ENCODE measurements at places on chromosomes 4 and X.
A peak's percentile ranks its signal among the peaks of the same experiment; 100 is the strongest.

GRCh38 chr4:1085404-1085799 lies 28.0 kb downstream of the RNF212 start:
- no peak for DNase-seq

- no peak for DNase-seq
Measured at GRCh38 chr4:38242101-38242500, 281.9 kb downstream of the PTTG2 start.

- DNase-seq, result peak; percentile 39
Measured at GRCh38 chr4:158856852-158857251, 88.0 kb downstream of the FNIP2 start.

DNA sequence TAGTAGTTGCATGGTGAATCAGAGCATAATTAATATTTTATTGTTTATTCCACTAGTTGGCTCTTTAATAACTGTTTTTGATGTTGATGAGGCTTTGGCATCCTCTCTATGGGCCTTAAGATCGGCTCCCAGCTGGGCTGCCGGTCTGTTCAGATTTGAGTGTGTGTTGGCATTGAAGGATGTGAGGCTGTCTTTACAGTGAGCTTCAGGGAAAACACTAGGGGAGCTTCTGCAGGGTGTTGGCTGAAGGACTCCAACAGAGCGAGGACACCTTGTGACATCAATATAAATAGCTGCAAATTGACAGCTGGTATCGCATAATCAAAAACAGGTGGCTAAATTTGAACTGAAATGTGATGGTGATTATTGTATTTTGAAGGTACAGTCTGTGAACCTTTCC lies 322.0 kb downstream of the FSTL5 start:
- peak; percentile 90 for DNase-seq

DNA sequence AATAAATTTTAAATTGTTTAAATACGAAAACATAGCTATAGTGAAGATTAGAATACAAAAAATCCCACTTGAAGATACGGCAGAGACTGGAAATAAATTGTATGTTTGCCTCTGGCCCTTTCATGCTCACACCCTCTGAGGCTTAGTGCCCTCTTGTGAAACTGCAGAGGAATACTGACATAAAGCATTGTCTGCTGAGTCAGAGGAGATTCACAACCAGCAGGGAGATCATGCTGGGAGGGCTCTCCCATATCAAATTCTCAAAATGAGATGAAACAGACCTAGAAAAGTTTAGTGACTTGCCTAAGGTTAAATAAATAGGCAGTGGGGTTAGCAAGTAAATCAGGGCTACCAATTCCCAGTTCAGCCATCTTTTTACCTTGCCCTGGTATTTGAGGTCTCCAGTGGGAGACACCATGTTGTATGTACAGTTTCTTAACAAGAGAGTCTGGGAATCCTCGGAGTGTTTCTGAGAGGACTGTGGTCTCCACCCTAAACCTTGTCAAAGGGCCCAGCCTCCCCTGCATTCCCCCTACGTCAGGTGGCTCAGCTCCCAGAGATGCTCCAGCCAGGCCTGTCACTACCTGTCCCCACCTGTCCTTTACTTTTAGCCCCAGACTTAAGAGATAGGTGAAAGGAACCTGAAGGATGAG lies 581.4 kb upstream of the DIPK2B start:
- DNase-seq, result peak; percentile 76

GRCh38 chr4:128571747-128572146 lies 237.8 kb upstream of the JADE1 start:
- DNase-seq, result peak; percentile 2

GRCh38 chr4:115938764-115939443 lies 825.5 kb upstream of the NDST4 start:
- no peak for DNase-seq

GRCh38 chr4:39759569-39759968 lies 61.6 kb downstream of the UBE2K start:
- DNase-seq, result no peak

GRCh38 chr4:28232376-28232775 lies 1371.7 kb downstream of the STIM2 start:
- DNase-seq, result no peak

DNA sequence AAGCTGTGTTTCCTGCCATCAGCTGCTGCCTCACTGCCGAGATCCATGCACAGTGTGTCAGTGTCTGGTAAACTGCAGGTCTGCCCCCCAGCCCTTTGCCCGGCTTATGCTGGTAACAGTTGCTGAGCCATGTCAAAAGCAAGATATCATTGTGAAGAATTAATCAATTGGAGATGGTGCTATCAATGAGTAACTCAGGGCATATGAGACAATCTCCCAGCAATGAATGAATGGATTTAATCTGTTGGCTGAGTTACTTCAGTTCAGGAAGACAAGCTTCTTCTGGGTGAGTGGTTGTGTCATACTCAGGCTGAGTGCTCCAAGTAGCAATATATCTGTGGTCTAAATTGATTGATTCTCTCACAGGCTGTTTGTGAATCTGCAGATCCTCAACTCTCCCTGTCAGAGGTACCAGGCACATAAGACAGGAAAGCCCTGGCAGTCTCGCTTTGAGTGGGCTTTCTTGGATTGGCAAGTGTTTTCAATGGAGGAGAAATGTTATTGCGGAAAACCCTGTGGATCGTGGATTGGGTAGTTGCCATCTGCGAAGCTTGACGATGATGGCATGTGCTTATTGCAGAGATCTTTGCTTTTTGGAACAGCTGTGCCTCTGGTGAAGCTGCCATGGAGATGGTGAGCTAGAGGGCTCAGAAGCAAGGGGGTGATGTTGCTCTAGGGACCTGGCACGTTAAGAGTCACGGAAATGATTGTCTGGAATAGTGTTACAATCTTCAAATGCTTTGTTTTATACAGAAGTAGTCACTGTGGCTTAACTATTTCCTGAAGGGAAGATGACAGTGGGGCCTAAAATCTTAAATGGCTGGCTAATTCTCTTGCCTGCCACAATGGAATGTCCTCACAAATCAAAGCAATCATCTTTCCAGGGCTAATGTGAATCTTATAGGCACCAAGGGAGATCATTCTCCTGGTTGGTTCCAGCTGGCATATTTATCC lies 147.6 kb upstream of the TBC1D9 start:
- DNase-seq, result no peak

GRCh38 chr4:102824398-102824797 lies 3.0 kb downstream of the UBE2D3 start:
- peak; percentile 2 for DNase-seq

DNA sequence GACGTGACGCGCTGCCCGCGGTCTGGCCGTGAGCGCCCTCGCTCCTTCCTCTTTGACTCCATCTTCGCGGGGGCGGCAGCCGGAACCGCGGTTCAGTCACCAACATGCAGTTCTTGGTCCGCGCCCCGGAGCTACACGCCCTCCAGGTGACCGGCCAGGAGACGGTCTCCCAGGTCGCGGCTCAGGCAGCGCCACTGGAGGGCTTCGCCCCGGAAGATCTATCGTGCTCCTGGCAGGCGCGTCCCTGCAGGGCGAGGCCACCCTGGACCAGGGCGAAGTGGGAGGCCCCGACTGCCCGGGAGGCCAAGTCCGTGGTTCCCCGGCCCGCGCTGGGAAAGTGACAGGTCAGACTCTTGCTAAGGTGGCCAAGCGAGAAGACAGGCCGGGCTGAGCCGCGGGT lies 2.9 kb downstream of the TRIML2 start:
- DNase-seq, result no peak

- DNase-seq, result no peak
Measured at GRCh38 chr4:5970381-5971077, 47.7 kb downstream of the C4orf50 start.

DNA sequence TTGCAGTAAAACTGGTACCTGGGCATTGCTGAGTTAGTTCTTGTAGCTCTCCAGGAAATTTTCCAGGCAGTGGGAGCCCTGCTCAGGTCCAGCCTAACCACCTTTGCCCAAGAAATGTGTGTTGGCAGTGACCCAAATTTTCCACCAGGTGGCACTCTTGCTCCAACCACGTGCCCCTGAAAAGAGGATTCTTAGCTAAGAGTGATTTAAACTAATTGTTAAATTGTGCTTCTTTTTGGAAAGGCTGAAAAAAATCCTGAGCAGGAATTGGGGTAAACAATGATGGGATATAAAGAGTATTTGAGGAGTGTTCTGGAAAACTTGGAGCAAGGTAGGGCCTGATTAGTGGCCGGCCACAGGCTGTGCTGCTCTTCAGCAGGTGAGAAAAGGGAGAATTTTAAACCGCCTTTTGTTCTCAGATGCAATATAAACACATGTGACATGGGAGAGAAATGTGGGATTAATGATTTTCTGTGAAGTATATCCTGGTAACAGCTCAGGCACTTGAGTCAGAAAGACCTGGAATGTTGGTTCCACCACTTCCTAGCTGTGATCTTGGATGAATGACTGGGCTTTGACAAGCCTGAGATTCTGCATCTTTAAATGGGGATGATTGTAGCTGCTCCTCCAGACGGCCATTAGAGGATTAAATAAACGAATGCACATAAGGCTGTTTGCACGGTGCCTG lies 219.6 kb downstream of the PTTG2 start:
- DNase-seq, result peak; percentile 57

GRCh38 chr4:184292877-184293276 lies 75.2 kb upstream of the ENPP6 start:
- DNase-seq, result no peak

DNA sequence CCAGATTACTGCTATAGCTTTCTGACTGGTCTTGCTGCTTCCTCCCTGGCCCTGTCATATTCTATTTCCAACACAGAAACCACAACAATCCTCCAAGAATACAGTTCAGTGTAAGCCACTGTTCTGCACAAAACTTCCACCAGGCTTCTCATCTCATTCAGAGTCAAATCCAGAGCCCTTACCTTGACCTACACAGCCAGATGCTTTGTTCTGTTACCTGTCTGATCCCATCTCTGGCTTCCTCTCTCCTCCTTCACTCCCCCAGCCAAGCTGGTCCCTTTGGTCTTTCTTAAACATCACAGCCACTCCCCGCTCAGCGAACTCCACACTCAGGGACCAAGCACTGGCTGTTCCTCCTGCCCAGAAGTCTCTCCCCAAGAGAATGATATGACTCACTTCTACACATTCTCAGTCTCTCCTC lies 84.8 kb upstream of the BMP2K start:
- DNase-seq, result no peak

- peak; percentile 60 for DNase-seq
Measured at GRCh38 chrX:112852851-112853250, 12.2 kb upstream of the AMOT start.

DNA sequence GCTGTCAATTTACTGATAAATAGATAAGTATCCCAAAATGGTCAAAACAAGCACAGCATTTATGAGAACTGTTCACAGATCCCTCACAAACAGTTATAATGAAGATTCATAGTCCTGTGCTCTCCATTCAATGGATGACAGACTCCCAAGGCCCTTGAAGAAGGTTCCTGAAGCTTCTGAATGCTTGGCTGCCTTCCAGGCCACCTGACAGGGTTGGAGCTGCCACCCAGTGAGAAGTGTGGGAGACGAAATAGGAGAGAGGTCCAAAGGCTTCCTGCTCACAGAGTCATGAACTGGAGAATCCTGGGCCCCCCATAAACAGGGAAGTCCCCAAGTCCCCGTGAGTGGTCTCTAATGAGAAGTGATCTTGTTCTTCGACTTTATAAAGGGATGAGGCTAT lies 26.0 kb upstream of the ANXA3 start:
- peak; percentile 2 for DNase-seq

DNA sequence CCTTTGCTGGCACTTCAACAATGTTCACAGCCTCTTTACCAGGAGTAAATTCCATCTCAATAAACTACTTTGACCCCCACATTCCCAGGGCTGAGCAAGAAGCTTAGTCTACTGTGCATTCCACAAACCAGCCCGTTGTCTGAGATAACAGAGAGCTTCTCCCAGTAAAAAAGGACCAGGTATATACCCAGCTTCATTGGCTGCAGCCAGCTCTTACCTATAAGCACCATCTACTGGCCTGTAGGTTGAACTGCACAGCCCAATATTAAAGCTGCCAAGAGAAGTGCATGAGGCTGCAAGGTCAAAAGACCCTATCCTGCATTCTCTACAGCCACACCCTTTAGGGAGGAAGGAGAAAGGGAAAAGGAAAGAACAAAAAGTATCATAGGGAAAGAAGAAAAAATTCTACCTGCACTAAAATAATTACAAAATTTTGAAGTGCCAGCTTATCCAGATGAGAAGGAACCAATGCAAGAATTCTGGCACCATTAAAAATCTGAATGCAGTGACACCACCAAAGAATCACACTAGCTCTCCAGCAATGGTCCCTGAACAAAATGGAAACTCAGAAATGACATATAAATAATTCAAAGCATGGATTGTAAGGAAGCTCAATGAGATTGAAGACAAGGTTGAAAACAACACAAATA lies 45.7 kb upstream of the INTU start:
- DNase-seq, result peak; percentile 64

GRCh38 chr4:169278624-169279023 lies 7.9 kb upstream of the SH3RF1 start:
- DNase-seq, result peak; percentile 34

- DNase-seq, result peak; percentile 85
Measured at GRCh38 chrX:48761674-48762471, at the start of gene GLOD5. GLOD5 (plus strand) TSS chrX:48761747; CDS start chrX:48761791, 44 bp downstream.
